Muscle of arm (tissue), 14 donors: ENCODE measurements at places on chromosomes 4 and X. TPM values are rescaled to one million over a fixed set of nuclear protein-coding genes. Genes with fewer than 3 reads are reported as not detected.
A peak's percentile ranks its signal among the peaks of the same experiment; 100 is the strongest.

ABCD1 gene
- polyA plus RNA-seq: not detected

FANCB gene
- 1.6 TPM for polyA plus RNA-seq

- DNase-seq: no peak
Measured at GRCh38 chrX:81280148-81280547, 78.2 kb downstream of the SH3BGRL start.

DNA sequence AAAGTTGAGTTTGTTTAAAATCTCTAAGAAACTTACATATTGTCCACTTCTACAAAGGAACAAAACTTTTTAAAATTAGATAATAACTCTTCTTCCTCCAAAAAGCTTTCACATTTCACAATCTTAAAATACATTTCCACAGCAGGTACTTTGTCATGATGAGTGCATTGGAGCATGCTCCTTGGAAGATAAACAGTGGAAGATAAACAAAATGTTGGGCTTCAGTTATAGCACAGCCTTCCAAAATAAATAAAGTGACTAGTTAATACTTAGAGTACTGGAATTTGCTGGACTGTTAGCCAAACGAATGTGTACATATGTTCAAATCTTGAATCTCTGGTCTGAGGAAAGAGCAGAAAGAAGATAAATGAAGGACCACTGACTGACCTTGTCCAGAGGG, 54.9 kb upstream of the PDE5A start:
- DNase-seq: peak; percentile 19

DNA sequence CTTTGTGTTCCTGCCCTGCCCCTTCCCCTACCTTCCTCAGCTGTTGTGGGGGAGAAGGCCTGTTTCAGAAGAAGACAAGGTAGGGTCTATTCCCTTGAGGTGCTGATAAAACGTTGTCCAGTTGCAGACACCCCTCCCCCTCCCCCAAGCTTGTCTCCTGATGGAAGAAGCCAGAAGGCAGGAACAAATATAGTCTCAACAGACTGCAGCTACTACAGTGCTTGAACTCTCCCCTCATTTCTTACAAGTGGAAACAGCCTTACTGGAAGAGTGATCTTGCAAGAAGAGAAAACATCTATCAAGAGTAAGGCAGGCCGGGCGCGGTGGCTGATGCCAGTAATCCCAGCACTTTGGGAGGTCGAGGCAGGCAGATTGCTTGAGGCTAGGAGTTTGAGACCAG, 11.0 kb upstream of the MAP7D3 start:
- no peak for DNase-seq

GRCh38 chr4:54281054-54281766, 52.1 kb downstream of the PDGFRA start:
- peak; percentile 81 for DNase-seq

DNA sequence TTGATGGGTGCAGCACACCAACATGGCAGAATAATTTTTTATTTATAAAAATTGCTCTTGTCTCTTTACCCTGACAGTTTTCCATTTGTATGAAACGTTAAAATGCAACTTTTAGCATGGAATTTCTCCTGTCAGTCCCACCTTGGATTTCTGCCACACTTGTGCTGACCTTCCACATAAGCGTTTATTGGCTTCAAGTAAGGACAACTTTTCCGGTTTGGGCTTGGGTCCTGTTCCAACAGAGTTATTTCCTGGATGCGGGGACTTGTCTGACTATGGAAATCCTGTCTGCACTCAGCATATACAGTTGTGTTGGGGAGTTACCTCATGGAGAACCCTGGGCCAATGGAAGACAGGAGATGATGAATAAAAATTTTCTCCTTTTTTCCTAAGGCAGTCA, 294.7 kb downstream of the NAF1 start:
- DNase-seq: peak; percentile 64

GRCh38 chr4:761086-761485, 55.5 kb downstream of the PCGF3 start:
- DNase-seq: no peak
